ENCODE measurements at places on chromosomes 13 and 19. TPM values are rescaled to one million over a fixed set of nuclear protein-coding genes. Genes with fewer than 3 reads are reported as not detected.

GRCh38 chr13:30394751-30395191 lies 27.5 kb upstream of the UBE2L5 start:
- DNase-seq, result no peak

DNA sequence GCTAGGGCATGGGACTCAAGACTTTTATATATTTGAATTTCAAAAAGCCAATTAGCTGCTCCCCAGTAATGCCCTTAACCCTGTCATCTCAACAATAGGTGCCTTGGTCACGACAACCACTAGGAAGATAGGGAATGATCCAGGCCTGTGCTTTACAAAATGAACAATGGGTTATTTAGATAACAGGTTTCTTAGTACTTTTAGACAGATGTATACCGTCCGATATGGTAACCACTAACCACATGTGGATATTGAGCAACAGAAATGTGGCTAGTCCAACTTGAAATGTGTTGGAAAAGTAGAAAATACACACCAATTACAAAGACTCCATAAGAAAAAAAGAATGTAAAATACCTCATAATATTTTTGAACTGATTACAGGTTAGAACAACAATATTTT lies 201.2 kb downstream of the LHFPL6 start:
- DNase-seq, result no peak

Gene OR2Z1
- total RNA-seq, result not detected

Gene PGLYRP1
- total RNA-seq, result not detected

GRCh38 chr19:51091895-51092873 lies 9.5 kb upstream of the KLK14 start:
- no peak for DNase-seq

GRCh38 chr13:38239874-38240273 lies 109.8 kb upstream of the UFM1 start:
- DNase-seq, result no peak

DNA sequence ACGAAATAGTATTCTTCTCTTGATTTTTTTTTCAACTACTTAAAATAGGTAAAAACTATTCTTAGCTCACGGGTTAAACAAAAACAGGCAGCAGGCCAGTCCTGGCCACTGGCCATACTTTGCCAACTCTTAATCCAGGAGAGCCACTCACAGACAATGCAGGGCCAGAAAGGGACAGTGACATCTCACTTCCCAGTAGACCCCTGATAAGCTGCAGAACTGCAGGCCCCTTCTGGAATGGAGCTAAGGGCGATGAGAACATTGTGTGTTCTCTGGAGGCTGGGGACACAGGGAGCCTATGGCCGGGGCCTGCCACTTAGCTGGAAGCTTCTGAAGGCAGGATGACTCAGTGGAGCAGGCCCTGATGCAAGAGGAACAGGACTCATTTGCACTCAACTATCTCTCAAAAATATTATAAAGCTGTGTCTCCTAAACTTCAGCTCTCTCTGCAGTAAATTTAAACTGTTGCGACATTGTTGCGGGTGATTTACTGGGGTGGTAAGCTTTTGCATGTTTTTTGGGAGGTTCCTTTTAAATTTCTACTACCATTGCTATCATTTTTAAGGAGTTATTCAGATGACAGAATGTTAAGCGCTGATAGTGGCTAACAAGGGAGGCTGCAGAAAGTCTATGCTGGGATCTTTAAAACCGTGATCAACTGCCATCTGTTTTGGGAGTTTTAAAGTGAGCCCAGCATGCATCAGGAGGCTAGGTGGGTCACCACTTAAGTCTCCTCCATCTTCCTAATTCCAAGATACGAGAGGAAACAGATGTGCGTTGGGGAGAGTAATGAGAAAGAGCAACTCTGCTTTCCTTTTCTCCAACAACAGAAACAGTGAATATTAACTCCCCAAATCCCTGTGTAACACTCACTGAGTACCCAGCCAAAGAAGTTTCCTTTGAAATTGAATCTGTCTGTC lies 33.2 kb upstream of the KATNAL1 start:
- peak; percentile 29 for DNase-seq

DNA sequence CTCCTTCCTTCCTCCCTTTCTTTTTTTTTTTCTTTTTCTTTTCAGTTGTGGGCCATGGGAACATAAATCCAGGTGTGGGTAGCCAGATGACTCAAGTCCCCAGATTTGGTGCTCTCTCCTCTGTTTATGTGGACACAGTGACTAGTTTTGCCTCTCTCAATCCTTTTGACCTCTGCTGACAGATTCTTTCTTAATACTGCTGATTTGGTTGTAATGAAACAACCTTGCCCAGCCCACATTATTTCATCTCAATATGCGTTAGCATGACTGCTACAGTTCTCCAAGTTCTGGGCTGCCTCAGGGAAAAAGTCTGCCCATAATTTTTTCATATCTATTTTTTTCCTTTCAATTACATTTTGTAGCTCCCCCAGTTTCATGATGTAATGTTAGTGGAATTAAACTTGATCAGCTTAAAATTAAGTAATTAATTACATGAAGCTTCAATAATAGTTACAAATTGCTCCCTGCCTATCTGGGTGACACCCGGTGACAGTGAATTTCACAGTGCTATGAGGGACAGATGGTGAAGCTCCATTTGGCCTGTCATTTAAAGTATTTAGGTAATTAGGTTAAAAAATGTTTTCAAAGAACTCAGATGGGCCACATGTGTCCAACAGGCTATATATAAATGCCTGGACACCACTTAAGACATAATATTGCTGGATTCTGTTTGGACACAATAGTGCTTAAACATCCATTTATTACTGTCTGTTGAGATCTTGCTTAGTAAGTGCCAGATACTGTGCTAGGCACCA lies 118.8 kb upstream of the FRY start:
- no peak for DNase-seq

Gene IFNL1
- total RNA-seq, result not detected

Gene ZIC2
- total RNA-seq, result not detected

DNA sequence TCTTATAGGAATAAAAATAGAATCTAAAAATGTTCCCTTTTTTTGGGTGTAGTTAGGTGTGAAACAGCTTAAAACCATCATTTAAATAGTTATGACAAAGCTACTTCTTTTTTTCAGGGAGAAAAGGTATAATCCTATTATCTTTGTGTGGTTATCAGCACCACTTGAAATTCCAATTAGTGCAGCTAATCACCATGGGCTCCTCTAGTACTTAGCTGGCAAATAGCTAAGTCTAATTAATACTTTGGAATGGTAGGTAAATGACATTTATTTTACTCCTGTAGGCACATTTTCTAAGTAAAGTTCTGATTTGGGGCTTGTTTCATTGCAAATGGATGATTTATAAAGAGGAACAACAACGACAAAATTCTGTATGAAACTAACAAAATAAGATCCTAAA lies 132.6 kb downstream of the OLFM4 start:
- DNase-seq, result no peak

- no peak for DNase-seq
Observed at GRCh38 chr19:35211545-35212230, 16.9 kb downstream of the FAM187B start.

- no peak for DNase-seq
Observed at GRCh38 chr13:52005841-52006522, 5.3 kb downstream of the ATP7B start.

GRCh38 chr19:48468772-48469288 lies 339 bp upstream of the CYTH2 start:
- DNase-seq, result peak; percentile 100

DNA sequence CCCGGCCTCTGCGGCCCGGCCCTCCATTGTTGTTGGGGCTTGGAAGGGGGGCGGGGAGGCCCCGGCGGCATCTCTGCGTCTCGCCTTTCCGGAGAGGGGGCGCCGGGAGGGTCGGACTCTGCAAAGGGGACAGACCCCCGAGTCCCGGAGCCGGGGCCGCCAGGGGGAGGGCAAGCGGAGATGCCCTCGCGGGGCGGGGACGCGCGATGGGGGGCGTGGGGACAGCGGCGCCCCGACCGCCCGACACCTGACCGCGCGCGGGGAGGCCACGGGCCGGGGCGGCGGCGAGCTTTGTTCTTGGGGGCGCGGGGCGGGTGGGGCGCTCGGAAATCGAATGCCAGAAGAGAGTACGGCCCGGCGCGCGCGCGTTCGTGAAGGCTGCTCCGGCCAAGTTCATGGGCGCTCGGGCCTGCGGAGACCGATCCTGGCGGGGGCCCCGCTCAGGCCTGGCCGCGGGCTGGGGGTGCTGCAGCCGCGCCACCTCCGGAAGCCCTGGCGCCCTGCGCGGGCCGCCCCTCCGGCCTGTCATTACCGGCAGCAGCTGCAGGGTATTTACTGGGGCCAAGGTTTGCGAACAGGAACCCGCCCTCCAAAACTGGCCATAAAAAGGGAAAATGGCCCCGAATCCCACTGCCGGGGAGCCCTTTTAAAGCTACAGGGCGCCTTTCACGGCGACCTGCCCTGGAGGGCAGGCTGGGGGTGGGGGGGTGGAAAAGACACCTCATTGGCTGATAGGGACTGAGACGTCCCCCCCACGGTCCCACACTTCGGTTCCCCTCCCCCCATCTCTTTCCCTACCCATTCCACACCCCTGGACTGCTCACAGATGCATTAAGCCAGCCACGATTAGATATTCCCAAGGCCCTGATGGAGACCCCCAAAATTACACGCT lies 11.1 kb upstream of the NANOS3 start:
- DNase-seq, result no peak

Gene KLF5
- total RNA-seq, result 85.3 TPM

DNA sequence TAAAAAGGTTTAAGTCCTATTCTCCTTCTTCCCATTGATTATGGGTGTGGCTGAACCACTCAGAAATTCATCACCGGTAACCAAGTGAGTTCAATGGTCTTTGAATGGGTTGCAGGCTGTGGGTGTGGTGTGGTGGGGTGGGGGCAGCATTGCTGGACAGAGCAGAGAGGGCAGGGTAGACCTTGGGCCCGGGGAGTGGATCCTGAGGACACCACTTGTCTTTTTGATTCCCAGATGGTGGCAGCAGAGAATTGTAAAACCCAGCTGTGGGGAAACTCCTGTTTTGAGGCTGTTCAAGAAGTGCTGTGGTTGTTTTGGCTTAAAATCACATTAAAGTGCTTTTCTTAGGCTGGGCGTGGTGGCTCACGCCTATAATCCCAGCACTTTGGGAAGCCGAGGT lies 45.8 kb upstream of the RGCC start:
- DNase-seq, result no peak

DNA sequence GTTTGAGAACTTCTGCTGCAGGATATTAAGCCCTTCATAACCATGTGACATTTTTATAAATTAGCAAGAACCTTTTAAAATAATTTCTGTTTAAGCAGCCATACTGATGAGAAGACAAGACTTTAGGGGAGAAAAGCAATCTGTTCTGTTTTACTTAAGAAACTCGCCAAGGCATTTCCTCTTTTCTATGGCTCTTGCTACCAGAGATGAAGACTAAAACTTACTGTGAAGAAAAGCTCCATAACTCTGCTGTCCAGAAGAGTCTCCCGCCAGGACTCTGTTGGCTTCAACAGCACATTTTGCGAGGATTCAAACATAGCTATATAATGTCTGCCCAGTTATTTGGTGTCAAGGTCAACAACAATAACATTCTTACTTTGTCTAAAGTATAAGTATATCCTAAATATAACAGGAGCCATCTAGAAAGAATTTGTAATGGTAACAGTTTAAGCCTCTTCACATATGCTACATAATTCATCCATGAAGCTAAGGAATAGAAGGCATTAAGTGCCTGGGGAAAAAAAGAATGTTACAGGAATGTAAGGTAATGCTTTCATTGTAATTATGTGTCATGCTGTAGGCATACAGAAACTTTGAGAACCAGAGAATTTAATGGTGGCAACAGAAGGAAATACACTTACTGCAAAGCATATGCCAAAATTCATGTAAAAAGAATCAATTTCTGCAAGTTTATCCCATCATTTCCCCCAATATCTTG lies 53.2 kb upstream of the EEF1AKMT1 start:
- peak; percentile 50 for DNase-seq

Gene CERS1
- total RNA-seq, result 0.10 TPM

GRCh38 chr13:114147803-114148520 lies 15.5 kb upstream of the RASA3 start:
- no peak for DNase-seq

DNA sequence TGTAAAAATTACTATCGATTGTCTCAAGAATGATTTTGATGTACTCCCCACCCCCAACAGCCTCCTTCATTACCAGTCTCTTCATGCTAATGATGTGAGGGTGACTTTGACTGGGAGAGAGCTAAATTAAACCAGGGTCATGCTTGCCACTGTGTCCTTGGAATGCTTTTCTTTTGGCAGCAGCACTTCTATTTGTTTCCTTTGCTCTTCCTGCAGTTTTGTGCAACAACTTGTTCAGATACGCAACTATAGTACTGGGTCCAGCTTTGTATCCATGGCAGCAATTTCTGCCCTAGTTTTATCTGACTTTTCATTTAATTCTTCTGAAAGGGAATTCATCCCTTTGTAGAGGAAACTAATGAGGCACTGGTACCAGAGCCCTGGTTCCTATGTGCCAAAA lies 2792.1 kb downstream of the PCDH9 start:
- no peak for DNase-seq
